ENCODE measurements at places on chromosomes 3 and 15.

DNA sequence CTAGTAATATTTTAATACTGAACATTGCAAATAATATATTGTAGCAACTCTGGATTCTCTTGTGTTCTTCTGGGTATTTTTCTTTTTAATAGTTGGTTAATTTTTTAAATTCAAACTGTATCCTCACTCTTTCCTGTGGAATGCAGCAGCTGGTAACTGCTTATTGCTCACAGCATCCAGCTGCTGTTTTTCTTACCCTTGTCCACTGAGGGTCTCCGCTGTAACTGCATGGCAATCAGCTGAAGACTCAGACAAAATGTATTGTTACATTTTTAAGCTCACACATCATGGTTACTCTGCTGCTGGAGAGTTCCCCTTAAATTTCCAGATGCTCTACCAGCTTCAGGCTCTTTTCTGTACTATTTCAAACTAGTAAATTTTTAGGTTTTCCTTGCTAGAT, 227.6 kb downstream of the MBNL1 start:
- no peak for DNase-seq

DNA sequence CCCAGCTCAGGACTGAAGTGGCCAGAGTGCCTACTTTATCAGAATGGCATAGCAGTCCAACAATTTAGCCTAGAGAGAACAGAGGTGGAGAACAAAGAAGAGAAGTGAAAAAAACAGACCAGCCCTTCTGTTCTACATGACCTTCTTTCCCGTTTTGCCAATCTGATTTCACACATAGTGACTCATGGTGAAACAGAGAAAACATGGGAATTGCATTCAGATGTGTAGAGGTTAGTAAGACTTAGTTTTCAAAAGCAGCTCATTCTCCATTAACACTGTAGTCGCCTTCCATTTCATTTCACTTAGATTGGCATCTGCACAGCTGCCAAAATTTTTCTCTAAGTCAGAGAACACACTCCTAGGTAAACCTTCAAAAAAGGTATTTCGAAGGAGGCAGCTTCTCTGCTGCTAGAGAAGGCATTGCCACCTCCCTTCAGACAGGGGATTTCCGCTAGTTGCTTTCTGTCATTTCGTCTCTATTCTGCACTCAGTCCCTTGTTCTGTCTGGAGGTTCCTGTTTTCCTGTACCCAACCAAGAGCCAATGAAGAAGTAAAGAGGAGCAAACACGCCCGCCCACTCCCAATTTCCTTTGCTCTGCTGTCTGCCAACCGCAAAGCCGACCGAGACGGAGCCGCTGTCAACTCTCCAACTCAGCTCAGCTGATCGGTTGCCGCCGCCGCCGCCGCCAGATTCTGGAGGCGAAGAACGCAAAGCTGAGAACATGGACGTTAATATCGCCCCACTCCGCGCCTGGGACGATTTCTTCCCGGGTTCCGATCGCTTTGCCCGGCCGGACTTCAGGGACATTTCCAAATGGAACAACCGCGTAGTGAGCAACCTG, at the start of gene ARL6IP5:
Gene ARL6IP5, plus strand, starts transcription at position 612 of the 842 bp plus-strand sequence. Its CDS starts 111 bp downstream, at position 723.
- DNase-seq, result peak; percentile 82

DNA sequence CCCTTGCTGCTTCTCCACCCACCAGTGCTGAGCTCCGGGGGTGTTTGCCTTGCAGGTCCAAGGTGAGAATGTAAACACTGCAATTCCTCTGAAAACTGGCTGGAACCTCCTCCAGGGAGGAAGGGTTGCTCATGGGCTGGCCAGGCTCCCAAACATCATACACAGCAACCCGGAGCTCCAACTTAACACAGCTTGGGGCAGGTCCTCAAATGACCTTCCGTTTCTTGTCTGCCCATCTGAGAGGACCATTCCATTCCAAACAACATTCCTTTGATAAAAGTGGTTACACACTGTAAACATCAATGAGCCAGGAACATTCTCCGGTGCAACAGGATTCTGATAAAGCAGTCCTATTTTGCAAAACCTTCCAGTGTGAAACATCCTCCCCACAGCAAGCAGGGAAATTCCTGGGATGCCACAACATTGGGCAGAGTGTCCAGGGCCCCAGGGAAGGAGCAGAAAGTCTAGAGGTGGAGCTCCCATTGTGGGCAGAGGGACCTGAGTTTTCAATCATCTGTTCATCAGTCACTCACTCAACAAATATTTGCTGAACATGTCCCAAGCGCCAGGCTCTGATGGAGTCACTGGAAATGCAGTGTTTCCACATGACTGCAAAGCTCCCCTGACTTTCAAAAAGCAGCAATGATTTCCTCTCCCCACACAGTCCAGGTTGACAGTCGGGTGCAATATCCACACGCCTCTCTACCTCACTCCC, 7.3 kb upstream of the HEG1 start:
- DNase-seq, result no peak

DNA sequence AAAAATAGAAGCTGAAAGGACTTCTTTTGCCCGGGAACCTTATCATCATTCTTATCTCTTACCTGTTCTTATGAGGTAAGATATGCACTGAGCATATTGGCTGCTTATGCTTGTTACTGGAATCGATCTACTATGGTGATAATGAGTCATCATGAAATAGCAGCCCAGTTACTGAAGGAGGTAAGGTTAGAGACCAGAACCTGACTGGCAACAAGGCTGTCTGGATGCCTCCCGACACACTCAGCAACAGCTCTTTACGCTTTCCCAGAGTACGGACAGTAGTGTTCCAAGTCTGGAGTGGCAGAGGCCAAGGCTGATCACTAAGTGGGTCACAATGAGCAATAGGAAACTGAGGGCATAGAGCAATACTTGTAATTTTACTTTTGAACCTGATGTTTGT, 314.1 kb downstream of the NLGN1 start:
- DNase-seq, result no peak

DNA sequence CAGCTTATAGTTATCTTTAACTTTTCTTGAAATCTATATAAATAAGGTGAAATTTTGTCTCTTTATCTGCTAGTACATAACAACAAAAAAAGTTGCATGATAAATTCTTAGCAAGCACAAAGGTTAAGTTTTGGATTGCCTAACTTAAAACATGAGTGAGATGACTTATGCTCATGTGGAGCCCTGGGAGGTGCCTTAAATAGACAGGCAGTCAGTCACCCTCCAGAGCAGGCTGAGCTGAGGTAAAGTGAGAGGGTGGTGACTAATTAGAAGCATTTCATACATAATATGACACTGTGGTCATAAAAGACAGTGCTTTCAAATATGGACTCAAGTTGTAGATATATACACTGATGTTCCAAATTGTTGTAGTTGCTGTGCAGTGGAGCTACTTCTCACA, 14.6 kb upstream of the MME start:
- DNase-seq, result no peak

GRCh38 chr15:81265256-81265943, 58.5 kb downstream of the STARD5 start:
- DNase-seq, result no peak

DNA sequence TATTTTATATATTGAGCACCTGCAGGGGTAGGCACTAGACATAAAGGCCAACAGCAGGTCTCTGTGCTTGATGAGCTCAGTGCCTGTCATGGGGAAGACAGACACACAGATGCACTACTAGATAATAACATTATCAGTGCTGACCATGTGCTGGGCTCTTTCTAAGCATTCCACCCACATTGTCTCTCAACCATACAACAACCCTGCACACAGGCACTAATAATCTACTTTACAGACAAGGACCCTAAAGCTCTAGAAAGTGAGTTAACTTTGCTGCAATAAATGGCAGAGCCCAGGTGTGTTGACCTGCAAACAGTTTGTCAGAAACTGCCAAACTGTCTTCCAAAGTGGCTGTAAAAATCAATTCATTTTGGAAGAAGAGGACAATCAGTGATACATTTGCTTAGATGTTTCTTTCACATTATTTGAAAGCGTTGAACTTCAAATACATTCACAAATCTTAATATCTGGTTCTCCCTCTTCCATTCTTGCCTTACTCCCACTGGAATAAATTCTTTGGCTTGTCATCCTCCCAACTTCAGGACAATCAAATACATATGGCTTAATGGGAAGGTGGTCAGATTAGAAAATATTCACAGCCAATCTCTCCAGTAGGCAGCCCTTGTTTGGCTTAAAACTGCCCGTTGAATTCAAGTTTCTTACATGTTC, 11.0 kb upstream of the PP2D1 start:
- DNase-seq, result no peak

DNA sequence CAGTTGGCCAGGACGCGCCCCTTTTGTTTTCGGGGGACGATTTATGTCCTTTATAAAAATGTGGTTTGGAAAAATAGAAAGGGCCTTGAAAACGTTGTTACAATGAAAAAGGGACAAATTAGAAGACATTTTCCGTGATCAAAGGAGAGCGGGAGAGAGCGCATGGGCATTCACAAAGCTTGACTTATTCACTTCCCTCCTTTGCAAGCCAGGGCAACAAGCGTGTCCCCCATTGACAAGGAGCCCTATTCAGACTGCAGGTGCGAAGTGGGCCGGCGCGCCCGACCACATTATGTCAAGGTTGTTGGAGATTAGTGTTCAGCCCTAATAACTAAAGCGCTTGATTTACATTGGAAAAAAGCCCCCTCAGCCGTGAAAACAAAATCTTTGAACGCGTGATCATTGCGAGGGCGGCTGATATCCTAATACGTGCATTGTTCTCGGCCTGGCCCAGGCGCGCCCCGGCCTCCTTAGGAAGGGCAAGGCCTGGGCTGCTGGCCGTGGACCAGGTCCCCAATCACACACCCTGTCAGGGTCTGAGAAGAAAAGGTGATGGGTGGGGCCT, 25.9 kb downstream of the ZIC4 start:
- no peak for DNase-seq

- DNase-seq, result no peak
These were observed 428.2 kb upstream of the IL12A start for GRCh38 chr3:159560214-159560979.

GRCh38 chr15:98920091-98920880, 87.3 kb downstream of the PGPEP1L start:
- no peak for DNase-seq

DNA sequence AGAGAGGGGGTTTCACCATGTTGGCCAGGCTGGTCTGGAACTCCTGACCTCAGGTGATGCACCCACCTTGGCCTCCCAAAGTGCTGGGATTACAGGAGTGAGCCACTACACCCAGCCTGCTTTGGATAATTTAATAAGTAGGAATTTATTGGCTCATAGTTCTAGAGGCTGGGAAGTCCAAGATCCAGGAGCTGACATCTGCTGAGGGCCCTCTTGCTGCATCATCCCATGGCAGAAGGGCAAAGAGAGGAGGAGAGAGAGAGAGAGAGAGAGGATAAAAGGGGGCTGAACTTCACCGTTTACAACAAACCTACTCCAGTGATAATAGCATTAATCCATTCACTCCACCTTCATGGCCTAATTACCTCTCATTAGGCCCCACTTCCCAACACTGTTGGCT, 62.0 kb upstream of the HES1 start:
- DNase-seq, result no peak

DNA sequence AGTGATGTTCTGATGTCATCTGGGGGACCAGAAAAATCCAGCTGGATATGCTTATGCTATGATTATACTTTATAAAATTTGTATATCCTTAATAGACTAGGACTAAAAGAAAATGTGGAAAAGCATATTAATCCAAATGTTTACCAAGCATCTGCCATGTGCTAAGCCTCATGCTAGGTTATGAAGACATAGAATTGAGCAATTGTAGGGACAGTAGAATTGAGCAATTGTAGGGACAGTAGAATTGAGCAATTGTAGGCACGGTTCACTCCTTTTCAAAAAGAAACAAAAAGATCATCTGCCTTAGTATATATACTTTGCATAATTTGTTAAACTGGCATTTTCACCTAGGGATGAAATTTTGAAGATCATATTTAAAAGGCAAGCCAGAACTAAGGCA, 18.3 kb downstream of the ABHD5 start:
- no peak for DNase-seq

GRCh38 chr3:158531334-158531733, 39.7 kb upstream of the MLF1 start:
- no peak for DNase-seq

GRCh38 chr3:47315069-47315647, 32.4 kb downstream of the KLHL18 start:
- no peak for DNase-seq

- DNase-seq, result no peak
These were observed 73.2 kb upstream of the CHL1 start for GRCh38 chr3:123341-123740.

DNA sequence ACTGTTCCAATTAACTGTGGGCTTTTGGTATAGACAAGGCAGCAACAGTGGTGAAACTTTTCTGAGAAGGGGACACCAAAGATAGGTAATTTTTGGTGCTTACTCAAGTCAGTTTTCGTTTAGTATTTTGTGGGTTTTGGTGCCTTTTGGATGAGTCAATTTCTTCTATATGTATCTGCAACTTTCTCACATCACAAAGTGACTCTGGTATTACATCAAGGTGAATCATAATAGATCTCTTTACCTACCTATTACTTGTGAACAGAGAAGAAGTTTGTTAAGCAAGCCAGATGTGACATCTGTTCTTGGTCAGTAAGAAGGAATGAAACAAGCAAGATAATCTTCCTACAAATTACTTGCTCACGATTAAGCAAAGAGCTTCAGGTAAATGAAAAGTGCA, 732.4 kb upstream of the DPPA4 start:
- DNase-seq, result no peak

DNA sequence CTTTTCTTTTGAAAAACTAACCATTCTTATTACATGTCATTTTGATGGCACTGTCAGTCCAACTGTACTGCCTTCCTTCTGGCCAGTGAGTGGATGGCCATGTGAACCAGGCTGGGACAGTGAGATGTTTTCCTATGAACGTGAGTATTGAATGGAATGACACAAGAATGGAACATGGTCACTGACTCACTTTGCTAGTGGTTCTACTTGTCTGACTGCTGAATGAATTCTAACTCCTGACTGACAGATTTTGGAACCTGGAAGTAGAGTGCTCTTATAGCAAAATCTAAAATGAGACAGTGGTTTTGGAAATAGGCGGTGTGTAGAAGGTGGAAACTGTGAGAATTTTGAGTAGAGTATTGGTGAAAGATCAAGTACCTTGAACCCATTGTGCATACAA, 606.9 kb upstream of the KCNMB2 start:
- no peak for DNase-seq

- DNase-seq, result no peak
These were observed 1084.2 kb downstream of the TUSC7 start for GRCh38 chr3:117793622-117794265.

- DNase-seq, result no peak
These were observed 28.6 kb upstream of the MTMR10 start for GRCh38 chr15:31019986-31020385.

- no peak for DNase-seq
These were observed 204.6 kb downstream of the NR2F2 start for GRCh38 chr15:96535148-96535547.

DNA sequence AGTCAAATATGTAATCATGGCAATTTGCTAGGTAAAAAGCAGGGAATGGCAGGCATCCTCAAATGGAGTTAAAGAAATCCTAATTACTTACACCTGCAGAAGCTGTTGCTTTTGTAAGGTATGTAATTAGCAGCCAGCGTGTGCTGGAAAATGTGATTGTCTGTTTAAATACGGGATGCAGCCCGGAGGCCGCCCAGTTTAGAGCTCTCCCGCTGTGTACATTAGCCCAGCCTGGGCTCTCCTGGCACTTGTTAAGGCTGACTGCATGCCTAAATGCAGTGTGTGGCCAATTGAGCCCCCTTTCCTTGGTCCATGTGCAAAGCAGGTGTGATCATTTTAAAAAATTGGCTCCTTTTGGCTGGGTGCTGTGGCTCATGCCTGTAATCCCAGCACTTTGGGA, 9.0 kb downstream of the DPH3 start:
- DNase-seq, result no peak
